GM18507 (cell line): ENCODE measurements at places on chromosomes 3 and 15.

DNA sequence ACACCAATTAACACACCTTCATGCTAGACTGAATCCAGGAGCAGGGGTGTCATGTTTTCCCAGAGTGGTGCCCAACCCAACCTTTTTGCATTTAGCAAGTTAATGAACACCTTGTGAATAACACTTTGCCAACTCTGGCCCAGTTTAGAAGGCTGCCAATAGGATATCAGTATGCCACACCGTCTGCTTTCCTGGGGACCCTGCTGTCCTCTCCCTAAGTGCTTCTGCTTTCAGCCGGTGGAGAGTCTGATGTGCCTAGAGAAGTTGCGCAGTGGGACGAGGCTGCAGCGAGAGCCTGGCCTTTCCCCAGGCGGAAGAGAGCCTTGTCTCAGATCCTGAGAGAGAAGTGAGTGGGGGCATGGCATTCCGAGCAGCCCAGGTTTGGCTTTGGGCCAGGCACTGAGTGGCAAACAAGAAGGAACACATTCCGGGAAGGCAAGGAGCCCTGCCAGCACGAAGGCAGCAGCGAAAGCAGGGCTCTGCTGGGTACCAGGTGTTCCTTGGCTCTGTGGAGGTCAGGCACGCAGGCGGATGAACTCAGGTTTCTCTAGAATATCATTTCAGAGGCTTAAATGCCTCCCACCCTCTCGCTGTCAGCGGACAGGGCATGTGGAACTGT, 36.9 kb downstream of the SENP8 start:
- no peak for DNase-seq

DNA sequence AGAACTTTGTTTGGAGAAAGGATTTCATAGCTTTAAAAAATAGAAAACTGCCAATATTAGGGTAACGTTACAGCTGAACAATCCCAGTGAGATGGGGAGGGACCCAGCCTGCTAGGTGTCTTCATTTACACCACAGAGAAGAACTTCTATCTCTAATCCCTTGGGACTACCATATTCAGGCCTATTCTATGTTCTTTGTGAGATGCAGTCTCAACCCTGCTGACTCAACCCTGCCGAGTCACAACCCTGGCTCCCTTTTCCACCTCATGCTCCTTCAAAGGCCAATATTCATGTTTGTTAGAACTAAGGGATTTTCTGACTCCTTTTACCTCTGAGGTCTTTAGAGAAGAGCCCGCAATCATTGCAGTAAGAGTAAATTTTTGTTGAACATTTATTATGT, 350.5 kb downstream of the EPHB1 start:
- no peak for DNase-seq

DNA sequence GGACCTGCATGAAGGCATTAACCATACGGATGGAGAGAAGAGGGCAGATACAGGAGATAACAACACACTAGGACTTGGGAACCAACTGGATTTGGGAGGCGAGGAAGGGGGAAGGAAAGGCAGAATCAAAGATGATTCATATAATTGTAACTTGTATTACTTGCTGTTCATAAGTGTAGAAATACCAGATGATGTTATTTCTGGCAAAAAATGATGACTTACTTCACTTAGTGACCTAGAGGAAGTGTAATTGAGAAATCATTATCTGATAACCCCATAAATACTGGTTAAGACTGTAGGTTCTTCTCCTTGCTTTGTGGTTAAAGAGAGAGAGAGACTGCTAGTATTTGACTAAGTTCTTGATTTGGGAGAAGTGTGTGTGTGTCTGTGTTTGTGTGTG, 50.5 kb upstream of the GK5 start:
- no peak for DNase-seq

GRCh38 chr15:78715434-78715833, 74.4 kb upstream of the CHRNB4 start:
- no peak for DNase-seq

DNA sequence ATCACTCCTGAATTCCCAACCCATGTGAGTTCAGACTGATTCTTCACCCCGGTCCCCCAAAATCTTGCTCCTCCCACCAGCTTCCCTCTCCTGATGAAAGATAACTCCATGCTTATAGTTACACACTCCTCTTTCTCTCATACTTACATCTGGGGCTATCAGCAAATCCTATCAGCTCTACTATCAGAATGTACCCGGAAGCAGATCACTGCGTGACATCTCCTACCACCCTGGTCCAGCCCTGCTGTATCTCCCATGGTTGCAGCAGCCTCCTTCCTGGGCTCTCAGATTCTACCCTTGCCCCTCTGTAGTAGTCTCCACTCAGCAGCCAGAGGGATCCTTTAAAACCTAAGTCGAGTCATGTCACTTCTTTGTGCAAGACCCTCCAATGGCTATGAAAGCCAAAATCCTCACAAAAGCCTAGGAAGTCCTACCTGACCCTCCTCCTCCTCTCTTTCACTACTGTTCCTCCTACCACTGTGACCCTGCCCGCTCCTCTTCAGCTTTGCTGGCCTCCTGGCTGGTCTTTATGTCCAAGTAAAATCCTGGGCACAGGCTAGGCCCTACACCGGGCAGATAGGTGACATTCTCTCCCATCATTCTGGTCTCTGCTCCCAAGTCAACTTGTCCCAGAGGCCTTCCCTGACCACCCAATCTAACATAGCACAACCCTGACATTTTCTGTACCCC, 16.2 kb downstream of the XIRP1 start:
- no peak for DNase-seq

DNA sequence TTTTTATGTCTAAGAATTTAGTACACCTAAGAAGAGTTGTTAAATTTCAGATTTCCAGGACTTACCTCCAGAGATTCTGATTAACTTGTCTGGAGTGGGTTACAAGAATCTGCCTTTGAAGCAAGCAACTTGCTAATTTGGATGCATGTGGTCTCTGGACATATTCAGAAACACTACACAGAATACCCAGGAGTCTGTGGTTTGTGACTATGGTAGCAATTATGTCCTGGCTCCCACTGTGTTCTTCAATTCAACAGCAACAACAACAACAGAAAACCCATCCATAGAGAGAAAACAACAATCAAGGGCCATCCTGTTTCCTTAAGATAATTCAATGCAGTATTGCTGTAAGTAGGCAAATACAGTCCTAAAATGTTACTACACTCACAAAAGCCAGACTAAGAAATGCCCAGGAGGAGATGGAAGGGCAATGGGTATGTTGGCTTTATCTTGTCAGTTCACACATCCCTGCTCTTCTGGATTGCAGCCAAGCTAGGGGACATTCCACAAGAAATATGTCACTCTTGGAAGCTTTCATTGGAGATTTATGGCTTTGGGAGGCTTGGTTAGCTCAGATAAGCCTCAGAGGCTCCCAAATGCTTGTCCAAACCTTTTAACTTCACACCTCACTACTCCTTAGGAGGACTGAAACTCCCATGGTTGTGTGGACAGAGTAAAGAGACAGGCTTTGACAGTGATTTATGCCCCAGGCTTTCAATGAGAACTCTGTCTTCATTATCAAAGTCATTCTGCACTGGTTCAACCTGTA, 99.4 kb upstream of the MRPL3 start:
- DNase-seq: no peak

DNA sequence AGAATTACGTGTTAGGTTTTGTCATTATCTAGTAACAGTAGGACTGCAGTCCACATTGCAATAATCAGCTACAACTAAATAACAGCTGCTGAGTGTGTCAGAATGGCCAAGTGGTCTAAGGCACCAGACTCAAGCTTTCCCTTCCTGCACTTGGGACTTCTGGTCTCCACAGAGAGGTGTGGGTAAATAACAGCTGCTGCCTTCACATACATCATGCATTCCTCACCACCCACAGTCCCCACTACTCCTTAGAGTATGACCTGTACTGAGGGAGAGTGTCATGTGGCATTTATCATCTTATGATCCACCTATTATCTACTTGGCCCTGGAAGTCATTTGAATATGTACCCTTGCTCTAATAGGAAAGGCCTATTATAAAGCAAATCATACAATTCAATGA, 22.2 kb upstream of the ZMAT3 start:
- DNase-seq: no peak

DNA sequence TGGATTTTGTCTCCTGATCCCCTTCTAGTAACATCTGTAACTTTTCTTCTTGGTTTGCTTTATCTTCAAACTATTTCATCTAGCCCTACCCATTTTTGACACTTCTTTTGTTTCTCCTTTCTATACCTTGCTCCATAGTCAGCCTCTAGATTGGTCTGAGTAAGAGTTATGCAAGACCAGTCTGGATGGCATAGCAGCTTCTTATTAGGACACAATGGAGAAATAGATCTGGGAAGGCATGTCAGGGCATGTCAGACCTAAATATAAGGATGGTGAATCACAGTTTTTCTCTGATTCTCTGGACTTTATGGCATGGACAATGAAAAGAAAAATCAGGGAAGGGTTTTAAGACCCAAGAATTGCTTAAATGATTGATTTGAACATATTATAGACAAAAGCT, 452.5 kb downstream of the RAP2B start:
- no peak for DNase-seq

- no peak for DNase-seq
These were observed 42.2 kb downstream of the DMXL2 start for GRCh38 chr15:51580385-51580784.

- DNase-seq: no peak
These were observed 740 bp upstream of the ZBTB47 start for GRCh38 chr3:42652611-42653302.

GRCh38 chr3:94561094-94561493, 498.2 kb downstream of the NSUN3 start:
- no peak for DNase-seq

GRCh38 chr3:191220908-191221307, 21.9 kb downstream of the OSTN start:
- DNase-seq: no peak

DNA sequence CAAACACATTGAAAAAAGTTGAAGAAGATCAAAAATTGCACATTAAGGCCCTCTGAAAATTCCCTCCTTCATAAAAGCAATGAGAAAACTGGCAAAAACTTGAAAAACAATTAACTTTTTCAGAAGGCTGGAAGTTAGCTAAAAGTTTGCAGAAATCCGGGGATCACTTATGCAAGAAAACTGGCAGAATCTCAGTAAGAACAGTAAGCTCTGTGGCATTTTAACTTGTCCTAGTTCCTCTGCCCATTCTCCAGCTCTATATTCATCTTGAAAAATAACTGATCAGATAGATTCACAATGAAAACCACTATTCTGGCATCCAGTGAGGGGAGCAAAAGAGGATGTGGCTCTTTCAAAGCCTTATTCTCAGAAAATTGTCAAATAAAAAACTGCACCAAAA, 566.8 kb downstream of the NTRK3 start:
- no peak for DNase-seq

- DNase-seq: no peak
These were observed 7.6 kb downstream of the B2M start for GRCh38 chr15:44718927-44719292.

GRCh38 chr15:49883121-49883520, 235.9 kb downstream of the ATP8B4 start:
- no peak for DNase-seq

GRCh38 chr15:101158166-101159095, 93.4 kb downstream of the CHSY1 start:
- DNase-seq: no peak

GRCh38 chr3:114428044-114428595, 134.3 kb downstream of the TIGIT start:
- no peak for DNase-seq

- DNase-seq: no peak
These were observed 33.5 kb downstream of the SLCO2A1 start for GRCh38 chr3:133996251-133996661.

GRCh38 chr3:171315101-171315500, 145.1 kb downstream of the TNIK start:
- no peak for DNase-seq

GRCh38 chr3:18886331-18886730, 262.0 kb upstream of the KCNH8 start:
- DNase-seq: no peak

- no peak for DNase-seq
These were observed 42.4 kb downstream of the ACAN start for GRCh38 chr15:88845616-88846015.

GRCh38 chr3:66335671-66336070, 114.9 kb downstream of the SLC25A26 start:
- no peak for DNase-seq

DNA sequence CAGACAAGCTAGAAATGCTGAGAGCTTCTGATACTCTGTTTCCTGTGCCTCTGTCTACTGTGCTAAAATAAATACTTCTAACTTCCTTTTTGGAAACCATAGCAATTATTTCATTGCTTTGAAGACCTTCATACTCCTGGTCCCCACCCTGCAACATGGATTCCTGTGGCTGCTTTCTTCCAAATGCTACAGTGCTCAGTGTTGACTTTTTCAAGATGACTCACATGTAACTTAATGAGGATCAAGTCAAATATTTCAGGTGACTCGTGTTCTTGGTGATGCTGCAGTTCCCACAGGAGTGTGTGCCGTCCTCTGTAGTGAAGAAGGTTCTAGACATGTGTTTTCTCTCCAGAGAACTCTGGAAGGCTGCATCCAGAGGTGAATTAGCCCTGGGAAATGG, 288.6 kb downstream of the CLSTN2 start:
- no peak for DNase-seq

DNA sequence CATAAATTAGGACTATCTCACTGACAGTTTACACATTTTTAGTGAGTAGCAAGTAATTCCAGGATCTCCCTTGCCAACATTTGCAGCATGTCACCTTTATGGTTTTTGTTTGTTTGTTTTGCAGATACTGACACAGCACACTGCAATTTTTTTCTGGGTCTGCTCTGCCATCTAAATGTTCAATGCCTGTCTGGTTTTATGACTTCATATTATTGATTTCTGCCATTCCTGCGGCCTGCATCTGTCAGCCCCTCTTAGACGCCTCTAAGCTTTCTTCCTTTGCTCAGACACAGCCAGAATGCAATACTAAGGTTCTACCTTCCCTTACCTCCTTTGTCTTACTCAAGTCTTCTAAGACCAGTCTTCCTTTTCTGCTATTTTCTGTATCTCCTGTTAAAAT, 321.2 kb upstream of the AZI2 start:
- no peak for DNase-seq

DNA sequence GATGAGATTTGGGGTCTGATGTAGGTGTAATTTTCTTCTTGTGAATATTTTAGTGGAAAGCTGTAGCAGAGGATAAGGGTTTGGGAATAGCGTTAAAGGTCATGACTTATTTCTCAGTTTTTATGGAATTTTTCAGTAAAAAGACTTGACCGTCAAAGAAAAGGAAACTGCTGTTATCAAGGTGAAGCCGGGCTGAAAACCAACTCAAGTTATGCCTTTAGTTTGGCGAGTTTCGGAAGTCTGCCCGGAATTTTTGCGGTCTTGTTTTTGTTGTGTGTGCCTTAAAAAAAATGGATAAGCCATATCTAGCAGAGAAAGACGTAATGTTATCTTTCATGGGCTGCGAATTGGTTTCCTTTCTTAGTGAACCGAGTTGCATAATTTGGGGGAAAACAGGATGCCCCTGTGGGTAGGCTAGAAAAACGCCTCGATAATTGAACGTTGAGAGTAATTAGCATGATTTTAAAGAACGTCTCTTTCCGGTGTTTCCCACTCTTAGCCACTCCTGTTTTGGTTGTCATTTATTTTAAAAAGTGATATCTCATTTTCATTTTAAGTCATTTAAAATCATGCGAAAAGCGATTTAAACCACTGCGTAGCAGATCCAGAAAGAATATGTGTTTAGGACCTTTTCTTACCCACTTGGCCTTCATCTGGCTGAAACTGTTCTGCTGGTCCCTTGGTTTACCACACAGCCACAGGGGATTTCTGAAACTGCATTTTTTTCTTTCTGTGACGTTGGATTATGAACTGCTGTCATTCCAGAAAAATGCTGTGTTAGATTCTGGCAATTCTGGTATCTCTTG, 1.1 kb downstream of the NFKBIZ start:
- DNase-seq: no peak
